ENCODE measurements at places on chromosomes 16 and 17.

DNA sequence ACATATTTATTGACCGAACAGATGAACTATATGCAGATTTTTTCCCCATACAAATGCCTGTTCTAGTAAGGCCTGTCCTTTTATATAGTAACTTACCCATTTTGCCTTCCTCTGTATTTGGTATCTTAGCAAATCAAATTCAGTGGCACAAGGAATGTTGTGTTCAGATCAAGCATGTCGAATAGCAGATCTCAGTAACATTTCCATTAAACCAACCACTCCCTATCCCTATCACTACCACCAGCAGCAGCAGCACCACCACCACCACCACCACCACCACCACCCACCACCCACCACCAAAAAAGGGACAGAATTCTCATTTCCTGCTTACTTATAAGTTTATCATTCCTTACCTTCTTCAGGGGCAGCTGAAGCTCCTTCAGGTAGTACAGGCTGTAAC is 94.7 kb downstream of the TRIM37 start:
- no peak for DNase-seq

- no peak for DNase-seq
Measured at GRCh38 chr17:73379826-73380225, 68.0 kb upstream of the CDC42EP4 start.

DNA sequence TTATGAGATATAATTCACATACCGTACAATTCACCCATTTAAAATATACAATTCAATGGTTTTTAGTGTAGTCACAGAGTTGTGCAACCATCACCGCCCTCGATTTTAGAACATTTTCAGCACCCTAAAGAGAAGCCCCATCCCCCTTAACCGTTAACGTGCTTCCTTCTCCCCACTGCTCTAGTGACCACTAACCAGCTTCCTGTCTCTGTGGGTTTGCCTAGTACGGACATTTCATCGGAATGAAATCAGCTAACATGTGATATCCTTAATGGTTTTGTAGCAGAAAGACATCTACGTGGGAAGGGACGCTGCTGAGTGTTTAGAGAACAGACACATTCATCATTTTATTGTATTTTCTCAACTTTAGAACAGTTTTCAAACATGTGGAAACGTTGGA is 80.8 kb upstream of the HSBP1 start:
- no peak for DNase-seq

- no peak for DNase-seq
Measured at GRCh38 chr17:39166437-39167335, 725 bp upstream of the ARL5C start.

DNA sequence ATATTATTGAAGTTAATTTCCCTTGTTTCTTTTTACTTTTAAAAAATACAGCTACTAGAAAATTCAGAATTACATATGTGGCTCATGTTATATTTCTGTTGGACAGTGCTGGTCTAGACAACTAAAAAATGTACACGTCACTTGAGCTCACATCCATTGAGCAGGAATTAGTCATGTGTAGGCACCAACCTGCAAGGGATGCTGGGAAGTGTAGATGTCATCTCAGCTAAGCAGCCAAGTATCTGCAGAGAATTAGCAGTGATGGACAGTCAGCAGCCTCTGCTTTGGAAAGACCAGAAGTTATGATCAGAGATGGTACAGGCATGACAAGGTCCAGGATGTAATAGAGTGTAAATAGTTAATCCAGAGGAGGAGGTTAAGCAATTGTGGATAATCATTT is 87.1 kb upstream of the HS3ST2 start:
- no peak for DNase-seq

GRCh38 chr16:54595621-54596020 is 309.0 kb upstream of the IRX3 start:
- DNase-seq: no peak

DNA sequence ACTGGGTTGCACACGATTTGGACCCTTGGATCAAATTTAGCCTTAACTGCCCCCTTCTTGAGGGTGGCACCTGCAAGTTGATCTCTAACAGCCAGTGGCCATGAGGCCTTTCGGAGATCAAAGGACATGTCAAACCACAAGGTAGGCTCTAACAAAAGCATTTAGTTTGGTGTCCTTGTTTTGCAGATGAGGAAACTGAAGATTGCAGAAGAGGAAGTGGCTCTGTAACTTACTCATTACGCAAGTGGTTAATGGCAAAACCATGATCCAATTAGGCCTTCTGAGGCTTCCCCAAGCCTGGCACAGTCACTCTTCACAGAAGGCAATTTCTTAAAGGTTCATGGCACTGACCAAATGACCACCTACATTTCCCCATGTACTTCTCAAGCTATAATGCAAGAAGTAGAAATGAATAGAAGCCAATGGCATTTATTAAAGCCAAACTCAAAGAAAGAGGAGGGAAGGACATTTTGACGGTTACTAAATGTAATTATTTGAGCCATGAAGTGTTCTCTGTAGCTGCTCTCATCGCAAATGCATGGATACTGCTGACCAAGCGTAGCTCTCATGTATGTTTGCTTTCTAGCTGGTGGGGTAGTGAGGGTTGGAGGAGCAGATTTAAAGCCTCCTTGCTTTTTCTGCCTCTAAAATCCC is 32.8 kb upstream of the ABCC12 start:
- no peak for DNase-seq

DNA sequence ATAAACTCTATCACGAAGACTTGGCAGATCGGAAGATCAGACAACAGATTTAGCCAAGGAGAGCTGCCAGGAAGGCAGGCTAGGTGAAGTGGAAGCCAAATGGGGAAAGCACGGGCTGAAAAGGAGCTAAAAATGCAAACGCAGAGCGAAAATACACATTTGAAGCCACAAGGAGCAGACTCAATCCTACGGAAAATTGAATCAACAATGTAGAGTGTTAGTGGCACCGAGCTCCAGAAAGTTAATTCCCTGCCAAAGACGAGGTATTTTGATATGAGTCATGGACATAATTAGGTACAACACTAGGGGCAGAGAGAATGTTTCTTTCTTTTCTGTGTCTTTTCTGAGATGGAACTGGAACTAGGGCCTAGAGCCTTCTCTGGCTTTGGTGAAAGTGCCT is 20.7 kb downstream of the GSG1L start:
- DNase-seq: no peak

GRCh38 chr16:9996221-9996620 is 186.0 kb downstream of the GRIN2A start:
- DNase-seq: no peak

DNA sequence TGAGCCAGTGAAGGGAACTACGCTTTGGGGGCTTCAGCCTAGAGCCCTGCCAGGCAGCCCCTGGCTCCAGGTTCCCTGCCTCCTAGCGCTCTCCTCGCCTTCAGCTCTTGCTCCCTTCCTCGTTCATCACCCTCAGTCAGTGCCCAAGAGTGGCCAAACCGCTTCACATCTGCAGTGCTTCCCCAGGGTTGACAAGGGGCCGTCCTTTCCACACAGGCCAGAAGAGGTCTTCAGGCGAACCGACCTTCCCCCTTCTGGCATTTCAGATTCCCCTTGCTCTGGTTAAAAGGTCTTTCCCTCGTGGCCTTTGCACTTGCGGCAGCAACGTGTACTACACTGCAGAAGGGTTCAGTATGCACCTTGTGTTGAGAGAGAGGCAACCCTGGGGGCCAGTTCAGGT is 4.1 kb downstream of the RASD1 start:
- no peak for DNase-seq

GRCh38 chr17:2042933-2043332 is 1.1 kb downstream of the OVCA2 start:
- no peak for DNase-seq

- no peak for DNase-seq
Measured at GRCh38 chr16:11774065-11774626, 22.9 kb downstream of the ZC3H7A start.

- DNase-seq: no peak
Measured at GRCh38 chr17:6496640-6497441, 52.6 kb downstream of the PIMREG start.

GRCh38 chr16:89748076-89748475 is 26.7 kb downstream of the ZNF276 start:
- no peak for DNase-seq

- DNase-seq: no peak
Measured at GRCh38 chr16:86045591-86045971, 146.6 kb downstream of the IRF8 start.

DNA sequence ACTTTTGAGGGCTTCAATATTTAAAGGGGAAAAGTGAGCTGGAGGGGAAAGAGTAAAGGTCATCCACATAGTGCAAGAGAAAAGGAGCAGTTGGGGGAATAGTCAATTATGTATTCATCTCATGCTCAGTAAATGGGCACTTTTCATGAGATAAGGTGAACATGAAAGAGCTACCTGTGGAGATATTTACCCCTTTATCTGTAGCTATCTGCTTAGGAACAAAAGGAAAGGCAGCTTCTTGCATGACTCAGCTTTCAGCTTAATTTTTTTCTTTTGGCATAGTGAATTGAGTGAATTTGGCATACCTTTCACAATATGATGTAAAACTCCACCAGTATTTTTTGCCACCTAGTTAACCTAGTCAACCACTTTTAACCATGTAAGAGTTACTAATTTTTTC is 26.4 kb downstream of the CPD start:
- no peak for DNase-seq

GRCh38 chr16:57196753-57197152 is 10.6 kb downstream of the RSPRY1 start:
- DNase-seq: no peak

DNA sequence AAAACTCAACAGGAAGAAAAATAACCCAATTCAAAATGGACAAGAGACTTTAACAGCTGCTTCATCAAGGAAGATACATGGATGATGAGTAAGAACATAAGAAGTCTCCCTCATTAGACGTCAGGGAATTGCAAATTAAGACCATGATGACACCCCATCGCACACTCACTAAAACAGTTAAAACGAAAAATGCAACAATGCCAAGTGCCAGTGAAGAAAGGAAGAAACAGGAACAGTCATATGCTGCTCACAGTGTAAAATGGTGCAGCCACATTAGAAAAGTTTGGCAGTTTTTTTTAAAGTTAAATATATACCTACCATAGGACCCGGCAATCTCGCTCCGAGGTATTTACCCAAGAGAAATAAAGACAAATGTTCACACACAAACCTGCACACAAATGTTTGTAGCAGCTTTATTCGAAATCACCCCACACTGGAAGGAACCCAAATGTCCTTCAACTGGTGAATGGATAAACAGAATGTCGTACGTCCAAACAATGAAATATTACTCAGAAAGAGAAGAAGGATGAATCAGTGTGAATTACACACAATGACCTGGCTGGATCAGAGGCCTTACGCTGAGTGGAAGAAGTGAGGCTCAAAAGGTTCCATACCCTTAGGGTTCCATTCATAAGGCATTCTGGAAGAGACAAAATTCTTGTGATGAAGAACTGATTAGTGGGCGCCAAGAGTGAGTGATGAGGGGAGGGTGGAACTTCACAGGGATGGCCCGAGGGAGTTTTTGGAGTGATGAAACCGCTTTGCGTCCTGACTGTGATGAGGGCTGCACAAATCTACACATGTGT is 110.3 kb downstream of the C16orf95 start:
- no peak for DNase-seq

GRCh38 chr16:82882226-82882625 is 255.5 kb downstream of the CDH13 start:
- no peak for DNase-seq

GRCh38 chr17:27670791-27671590 is 40.0 kb downstream of the LGALS9 start:
- no peak for DNase-seq

- DNase-seq: no peak
Measured at GRCh38 chr17:43106552-43106951, 18.6 kb downstream of the BRCA1 start.

DNA sequence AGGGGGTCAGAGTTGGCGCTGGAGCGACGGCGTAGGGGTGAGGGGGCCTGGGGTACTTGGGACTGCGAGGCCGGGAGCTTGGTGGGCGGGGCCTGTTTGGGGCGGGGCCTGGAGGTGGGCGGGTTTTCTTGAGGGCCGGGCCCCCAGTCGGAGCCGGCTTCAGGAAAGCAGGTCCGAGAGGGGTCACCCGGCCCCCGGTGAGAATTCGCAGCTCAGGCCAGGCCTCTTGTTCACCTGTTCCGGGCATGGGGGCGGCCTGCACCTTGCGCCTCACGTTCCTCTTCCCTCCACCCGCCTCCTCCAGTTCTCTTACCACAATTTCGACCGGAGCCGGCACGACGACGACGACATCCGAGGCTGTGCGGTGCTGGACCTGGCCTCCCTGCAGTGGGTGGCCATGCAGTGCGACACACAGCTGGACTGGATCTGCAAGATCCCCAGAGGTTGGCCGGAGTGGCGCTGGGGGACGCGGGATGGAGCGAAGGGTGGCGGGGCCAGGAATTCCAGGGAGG is 52.5 kb downstream of the MRC2 start:
- no peak for DNase-seq

DNA sequence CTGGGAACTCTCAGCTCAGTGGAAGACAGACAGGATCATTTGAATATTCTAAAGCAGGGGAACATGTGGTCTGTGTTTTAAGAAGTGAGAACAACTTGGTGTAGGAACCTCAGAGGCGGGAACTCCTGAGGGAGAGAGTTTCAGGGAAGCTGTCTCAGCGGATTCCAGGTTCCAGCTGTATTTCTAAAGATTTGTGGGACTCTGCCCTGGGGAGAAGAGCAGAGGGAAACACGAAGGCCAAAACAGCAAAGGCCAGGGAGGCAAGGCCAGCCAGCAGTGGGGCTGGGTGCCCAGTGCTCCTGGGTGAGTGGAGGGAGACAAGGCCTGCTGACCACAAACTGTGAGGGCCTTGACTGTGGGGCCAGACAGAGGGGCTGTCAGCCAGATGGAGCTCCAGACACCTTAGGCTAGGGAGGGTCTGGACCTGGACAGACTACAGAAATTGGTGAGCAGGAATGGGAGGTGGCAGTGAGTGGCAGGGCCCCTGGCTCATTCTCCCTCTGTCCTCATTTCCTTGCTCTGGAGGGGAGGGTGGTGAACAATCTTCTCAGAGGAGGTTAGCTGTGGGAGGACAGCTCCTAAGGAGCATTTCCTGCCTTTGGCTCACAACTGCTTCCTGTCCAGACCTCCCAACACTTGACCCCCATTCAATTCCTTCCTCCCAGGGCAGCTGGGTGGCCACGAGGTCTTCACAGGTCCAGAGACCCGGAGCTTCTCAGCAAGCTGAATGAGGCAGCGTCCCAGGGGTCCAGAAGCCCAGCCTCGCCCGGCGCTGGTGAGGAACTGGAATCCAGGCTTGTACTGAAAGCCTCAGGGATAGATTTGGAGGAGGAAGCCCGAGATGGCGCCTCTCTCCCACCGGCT is 21.0 kb upstream of the FZD2 start:
- no peak for DNase-seq

- no peak for DNase-seq
Measured at GRCh38 chr17:64627797-64628196, 34.3 kb downstream of the SMURF2 start.

- no peak for DNase-seq
Measured at GRCh38 chr17:27649929-27650328, 18.9 kb downstream of the LGALS9 start.

GRCh38 chr16:84481051-84481735 is 23.3 kb downstream of the MEAK7 start:
- DNase-seq: no peak

GRCh38 chr16:84284154-84284722 is 10.4 kb upstream of the WFDC1 start:
- DNase-seq: no peak

GRCh38 chr17:1563786-1564613 is 1.4 kb upstream of the PITPNA start:
- peak; percentile 51 for DNase-seq
